ENCODE measurements at places on chromosomes 7 and 10.

DNA sequence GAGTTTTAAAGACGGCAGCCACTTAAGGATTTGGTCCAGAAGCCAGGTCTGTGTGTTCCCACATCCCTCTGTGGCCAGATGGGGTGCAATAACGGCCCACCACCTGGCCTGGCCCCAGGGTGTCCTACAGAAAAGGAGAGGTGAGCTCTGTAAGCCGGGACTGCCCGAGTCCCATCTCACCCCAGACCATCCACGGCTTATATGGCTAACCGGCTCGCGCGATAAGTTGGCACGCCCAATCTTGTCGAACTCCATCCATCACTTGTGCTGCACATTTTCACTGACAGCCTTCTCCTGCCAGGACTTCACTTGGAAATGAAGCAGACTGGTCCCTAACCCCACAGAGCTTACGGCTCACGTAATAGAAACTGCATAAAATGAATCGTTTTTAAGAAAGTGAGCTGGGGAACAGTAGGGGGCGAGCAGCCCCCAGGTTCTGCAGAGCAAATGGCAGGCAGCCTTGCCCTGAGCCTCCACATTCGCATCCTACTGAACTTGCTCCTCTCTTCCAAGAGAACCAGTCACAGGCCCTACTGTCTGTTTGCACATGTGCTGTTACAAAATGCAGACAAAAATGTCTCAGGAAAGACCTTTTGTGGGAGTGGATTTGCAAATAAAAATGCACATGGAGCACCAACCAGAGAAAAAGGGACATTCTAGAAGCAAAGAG is 98.2 kb downstream of the TNS3 start:
- peak; percentile 10 for DNase-seq

- DNase-seq = peak; percentile 81
Measured at GRCh38 chr7:130733931-130734814, at the start of gene KLF14. KLF14 (minus strand) TSS chr7:130734207; CDS start chr7:130734033, 174 bp downstream.

GRCh38 chr10:132834311-132834761 is 48.4 kb upstream of the NKX6-2 start:
- no peak for DNase-seq

DNA sequence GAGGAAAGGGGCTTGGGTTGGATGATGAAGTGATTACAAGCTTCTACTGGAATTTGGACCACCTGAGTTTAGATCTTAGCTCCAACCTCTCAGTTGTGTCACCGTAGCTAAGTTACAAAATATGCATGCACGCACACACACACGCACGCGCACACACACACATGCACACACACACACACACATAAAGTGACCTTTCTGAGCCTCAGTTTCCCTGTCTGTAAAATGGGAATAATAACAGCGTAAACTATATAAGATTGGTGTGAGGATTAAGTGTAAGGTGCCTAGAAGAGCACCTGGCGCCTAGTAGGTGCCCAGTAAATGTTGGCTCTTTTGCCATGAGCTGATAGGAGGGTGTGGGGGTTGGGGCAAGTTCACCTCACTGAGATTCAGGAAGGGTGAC is 12.6 kb upstream of the AQP1 start:
- no peak for DNase-seq

DNA sequence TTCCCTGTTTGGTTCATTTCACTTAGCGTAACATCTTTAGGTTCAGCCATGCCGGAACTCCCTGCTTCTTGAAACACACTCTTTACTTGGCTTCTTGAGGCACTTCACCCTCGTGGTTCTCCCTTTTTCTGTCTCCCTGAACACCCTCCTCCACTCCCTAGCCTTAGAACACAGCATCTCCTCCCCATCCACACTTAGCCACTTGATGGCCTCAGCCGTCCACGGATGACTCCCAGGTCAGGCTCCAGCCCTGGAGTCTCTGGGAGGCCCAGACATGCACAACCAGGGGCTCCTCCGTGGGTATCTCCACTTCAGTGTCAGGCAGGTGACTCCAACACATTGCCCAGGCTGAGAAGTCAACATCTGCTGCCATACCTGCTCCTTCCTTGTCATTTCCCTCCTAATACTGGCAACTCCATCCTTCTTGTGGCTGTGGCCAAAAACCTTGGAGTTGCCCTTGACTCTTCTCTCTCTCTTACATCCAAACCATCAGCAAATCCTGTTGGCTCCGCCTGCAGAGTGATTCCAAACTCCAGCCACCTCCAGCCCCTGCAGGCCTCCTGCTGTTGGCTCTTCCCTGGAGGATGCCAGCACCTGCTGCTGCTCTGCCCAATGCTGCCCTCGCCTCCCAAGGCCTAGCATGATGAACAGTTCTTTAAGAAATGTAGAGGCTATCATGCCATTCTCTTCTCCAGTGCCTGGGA is 8.4 kb upstream of the INMT start:
- peak; percentile 39 for DNase-seq

DNA sequence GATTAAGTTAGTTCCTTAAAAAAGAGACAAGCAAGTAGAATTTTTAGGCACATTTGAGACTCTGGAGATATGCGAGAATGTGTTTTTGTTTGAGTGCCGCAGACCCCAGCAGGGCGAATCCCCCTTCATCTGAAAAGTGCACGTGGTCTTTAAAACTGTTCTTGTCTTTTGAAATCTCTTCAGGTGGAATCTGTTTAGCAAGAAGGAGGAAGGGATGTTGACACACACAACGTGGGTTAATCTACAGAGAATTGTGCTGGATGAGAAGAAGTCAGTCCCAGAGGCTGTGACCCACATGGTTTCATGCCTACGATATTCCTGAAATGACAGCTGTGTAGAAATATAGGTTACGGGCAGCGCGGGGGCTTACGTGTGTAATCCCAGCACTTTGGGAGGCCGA is 27.1 kb upstream of the ZFAND2A start:
- no peak for DNase-seq

DNA sequence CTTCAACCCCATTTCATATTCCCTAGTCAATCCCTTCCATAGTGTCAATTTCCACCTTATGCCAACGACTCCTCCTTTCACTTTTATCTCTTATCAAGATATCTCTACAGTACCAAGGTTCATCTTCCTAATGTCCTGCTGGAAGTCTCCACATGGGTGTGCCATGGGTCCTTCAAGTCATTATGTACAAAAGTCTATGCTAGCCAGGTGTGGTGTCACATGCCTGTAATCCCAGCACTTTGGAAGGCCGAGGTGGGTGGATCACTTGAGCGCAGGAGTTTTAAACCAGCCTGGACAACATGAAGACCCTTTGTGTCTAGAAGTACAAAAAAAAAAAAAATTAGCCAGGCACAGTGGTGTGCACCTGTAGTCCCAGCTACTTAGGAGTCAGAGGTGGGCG is 47.6 kb downstream of the PRTFDC1 start:
- no peak for DNase-seq

DNA sequence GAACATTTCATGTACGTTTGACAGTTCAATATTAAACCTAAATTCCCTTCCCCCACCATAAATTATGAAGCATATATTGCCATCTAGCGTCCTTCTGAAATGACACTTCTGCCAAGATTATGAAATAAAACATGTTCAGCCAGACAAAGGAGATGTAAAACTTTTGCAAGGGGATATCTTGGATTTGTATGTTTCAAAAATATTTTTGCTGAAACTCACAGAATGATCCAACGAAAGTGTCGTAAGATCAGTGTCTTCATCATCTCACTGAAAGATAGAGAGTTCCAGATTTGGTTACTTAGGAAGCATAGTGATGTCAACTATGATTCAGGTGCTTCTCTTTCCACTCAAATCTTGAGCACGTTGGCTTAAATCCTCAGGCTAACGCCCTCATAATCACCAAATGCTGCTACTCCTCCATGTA is 904.3 kb downstream of the XPNPEP1 start:
- DNase-seq = no peak

DNA sequence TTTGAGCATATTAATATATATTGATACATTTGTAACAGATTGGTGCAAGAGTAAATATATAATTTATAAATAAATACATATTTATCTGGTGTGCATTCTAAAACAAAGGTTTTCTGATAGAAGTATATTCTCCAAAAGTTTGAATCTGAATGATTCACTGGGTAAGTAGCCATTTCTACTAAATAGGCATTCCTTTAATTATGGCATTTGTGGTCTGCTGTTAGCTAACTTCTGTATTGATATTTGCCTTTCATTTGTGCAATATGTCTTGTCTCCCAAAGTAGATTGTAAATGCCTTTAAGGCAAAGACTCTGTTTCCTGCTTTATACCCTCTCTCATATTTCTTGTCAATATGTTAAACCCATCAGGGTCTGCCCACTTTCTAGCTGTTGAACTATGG is 11.1 kb upstream of the ARID5B start:
- no peak for DNase-seq

DNA sequence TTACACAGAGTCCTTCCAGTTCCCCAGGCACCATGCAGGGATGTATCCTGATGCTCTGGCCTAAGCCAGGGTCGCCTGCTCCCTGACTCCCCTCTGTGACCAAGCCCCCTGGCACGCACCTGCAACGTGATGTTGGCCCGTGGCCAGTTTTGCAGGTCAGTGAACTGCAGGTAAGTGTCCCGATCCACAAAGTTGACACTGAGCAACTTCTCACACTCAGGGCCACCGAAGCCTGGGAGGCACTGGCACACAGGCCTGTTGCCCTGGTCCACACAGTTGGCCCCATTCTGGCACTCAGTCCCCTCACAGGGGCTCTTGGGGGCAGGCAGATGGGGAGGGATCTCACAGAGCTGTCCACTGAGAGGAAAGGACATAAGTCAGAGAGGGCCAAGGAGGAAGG is 174.3 kb downstream of the LCOR start:
- DNase-seq = no peak

- peak; percentile 40 for DNase-seq
Measured at GRCh38 chr10:13404791-13405190, 56.7 kb upstream of the SEPHS1 start.

- no peak for DNase-seq
Measured at GRCh38 chr10:86077271-86077670, 289.3 kb downstream of the GRID1 start.

GRCh38 chr7:82705517-82706260 is 262.1 kb upstream of the CACNA2D1 start:
- DNase-seq = no peak

GRCh38 chr10:15485684-15486316 is 114.7 kb upstream of the FAM171A1 start:
- DNase-seq = no peak

DNA sequence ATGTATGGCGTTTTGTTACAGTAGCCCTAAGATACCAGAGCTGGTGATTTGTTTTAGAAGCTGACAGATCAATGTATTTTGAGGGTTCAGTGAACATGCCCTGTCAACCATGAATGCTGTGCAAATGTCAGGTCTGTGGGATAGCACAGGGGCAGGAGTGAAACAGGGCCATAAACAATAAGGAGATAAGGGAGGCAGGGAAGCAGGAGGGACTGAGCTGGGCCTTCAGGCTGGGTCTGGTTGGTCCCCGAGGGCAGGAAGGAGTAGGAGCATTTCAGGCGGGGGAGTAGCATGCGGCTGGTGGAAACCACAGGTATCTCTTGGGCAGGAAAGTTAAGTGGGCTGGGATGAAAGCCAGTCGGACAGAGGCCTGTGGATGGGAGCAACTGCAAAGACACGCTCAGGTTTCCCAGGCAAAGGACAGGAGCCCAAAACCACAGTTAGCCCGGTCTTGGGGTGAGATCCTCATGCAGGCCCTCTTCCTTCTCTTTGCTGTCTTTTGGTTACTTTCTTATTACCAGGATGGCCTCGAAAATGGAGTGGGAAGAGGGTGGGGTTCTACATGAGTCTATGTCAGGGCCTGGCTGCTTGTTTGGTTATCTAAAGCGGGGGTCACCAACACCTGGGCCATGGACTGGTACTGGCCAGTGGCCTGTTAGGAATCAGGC is 69.5 kb upstream of the SEPHS1 start:
- no peak for DNase-seq

GRCh38 chr10:118003126-118003525 is 43.6 kb downstream of the RAB11FIP2 start:
- DNase-seq = no peak

DNA sequence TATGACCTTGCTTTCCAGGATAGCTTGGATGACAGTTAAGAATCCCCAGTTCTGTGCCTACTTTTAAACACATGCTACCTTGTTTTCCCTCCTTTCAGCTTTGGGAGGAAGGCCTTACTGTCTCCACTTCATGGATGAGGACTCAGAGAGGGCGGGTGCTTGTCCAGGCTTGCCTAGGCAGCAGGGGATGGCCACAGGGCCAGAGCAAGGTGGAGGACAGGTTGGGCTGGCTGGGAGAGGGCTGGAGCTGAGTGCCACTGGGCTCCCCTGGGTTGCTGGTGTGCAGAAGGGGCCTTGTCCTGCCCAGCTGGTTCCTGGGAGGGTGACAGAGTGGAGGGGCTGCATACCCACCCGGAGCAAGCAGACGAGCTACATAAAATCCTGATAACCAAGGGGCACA is 117.8 kb downstream of the GRK5 start:
- DNase-seq = peak; percentile 35

DNA sequence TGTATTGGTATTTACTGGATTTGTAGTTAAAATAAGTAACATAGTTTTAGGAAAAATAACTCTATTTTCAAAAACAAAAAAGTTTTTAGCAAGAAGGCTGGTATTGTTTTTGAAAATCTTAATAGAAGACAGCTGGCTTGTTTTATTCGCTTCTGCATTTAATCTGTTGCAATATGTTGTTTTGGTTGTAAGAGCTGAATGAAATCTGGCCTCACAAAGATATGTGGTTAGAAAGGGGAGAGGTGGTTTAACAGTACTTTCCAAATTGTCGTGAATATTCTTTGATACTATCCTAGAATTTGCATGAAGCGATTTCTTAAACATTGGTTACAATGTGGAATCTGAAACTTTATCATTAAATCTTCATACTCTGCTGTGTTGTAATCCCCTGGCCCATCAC is 355.9 kb upstream of the FZD8 start:
- DNase-seq = no peak

GRCh38 chr10:10892290-10892875 is 125.3 kb upstream of the CELF2 start:
- DNase-seq = no peak

- no peak for DNase-seq
Measured at GRCh38 chr7:135272303-135272702, 38.7 kb downstream of the STRA8 start.

- DNase-seq = no peak
Measured at GRCh38 chr10:125812128-125812750, 10.8 kb downstream of the UROS start.

Data from NCI-H526 (cell line).